ENCODE measurements at places on chromosomes 2 and 18.

- no peak for DNase-seq
These were observed 1279.4 kb downstream of the LRP1B start for GRCh38 chr2:140851258-140851981.

- no peak for DNase-seq
These were observed 961.6 kb upstream of the CHAC2 start for GRCh38 chr2:52805901-52806410.

- no peak for DNase-seq
These were observed 361.1 kb upstream of the NRP2 start for GRCh38 chr2:205321231-205321630.

GRCh38 chr18:57931038-57931437, 113.0 kb upstream of the NEDD4L start:
- no peak for DNase-seq

DNA sequence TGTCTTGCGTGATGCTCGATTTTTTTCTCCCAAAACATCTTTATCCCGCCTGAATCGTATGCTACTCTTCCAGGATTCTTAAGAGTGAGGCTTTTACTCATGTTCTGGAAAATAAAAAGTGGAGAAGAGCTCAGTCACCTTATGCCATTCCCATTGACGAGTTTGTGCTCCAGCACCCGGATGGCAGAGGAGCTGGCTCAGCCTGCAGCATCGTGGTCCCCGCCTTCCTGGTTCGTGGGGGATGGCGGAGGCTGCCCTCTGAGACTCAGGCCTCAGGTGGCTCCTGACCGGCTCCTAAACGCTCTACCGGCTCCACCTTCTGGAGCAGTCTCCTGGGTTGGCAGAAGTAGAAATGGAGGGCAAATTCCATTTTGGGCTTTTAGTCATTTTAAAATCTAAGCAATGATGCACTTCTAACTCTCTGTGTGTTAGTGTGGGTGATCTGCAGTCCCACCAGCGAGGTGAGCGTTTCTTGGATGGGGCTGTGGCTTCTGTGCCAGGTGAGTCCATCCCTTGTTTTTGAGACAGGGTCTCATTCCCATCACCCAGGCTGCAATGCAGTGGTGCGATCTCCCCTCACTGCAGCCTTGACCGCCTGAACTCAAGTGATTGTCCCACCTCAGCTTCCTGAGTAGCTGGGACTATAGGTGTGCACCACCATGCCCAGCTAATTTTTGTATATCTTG, 27.8 kb downstream of the RTP5 start:
- no peak for DNase-seq

DNA sequence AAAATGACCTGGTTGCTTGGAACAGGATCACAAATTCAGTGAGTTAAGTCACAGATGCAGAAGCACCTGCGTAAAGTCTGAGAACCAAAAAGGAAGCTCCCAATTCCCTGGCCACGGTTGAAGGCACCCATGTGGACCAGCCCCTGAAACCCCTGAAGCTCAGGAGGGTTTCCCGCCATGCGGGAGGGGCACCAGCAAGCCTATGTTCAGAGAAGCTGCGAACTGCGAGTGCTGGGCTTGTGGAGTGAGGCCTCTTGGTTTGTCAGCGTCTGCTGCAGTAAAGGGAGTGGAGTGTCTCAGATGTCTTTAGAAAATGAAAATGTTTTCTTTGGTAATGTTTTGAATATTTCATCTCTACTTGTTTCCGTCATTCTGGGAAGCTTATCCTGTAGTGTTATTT, 16.1 kb upstream of the ACKR3 start:
- no peak for DNase-seq

- DNase-seq, result no peak
These were observed 162.9 kb upstream of the SIX2 start for GRCh38 chr2:45172142-45172541.
